Urinary bladder (tissue), 4 donors: ENCODE measurements at places on chromosomes 11 and 22.

DNA sequence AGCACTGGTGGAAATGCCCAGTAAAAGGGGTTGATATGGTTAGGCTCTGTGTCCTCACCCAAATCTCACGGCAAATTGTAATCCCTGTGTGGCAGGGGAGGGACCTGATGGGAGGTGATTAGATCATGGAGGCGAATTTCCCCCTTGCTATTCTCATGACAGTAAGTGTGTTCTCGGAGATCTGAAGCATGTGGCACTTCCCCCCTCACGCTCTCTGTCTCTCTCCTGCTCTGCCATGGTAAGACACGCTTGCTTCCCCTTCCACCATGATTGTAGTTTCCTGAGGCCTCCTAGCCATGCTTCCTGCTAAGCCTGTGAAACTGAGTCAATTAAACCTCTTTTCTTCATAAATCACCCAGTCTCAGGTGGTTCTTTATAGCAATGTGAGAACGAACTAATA lies 37.4 kb downstream of the PACSIN2 start:
- DNase-seq, result no peak

DNA sequence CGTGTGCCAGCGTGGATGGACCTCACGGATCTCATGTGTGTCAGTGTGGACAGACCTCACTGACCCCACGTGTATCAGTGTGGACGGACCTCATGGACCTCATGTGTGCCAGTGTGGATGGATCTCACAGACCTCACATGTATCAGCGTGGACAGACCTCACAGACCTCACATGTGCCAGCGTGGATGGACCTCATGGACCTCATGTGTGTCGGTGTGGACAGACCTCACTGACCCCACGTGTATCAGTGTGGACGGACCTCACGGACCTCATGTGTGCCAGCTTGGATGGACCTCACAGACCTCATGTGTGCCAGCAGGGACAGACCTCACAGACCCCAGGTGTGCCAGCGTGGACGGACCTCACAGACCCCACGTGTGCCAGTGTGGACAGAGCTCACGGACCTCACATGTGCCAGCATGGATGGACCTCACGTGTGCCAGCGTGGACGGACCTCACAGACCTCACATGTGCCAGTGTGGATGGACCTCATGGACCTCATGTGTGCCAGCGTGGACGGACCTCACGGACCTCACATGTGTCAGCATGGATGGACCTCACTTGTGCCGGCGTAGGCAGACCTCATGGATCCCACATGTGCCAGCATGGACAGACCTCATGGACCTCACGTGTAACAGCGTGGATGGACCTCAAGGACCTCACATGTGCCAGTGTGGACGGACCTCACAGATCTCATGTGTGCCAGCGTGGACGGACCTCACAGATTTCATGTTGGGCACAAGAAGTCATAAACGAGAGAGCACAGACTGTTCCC lies 18.2 kb downstream of the TTLL8 start:
- no peak for DNase-seq

GRCh38 chr11:126523441-126524205 lies 168.1 kb downstream of the ST3GAL4 start:
- no peak for DNase-seq

DNA sequence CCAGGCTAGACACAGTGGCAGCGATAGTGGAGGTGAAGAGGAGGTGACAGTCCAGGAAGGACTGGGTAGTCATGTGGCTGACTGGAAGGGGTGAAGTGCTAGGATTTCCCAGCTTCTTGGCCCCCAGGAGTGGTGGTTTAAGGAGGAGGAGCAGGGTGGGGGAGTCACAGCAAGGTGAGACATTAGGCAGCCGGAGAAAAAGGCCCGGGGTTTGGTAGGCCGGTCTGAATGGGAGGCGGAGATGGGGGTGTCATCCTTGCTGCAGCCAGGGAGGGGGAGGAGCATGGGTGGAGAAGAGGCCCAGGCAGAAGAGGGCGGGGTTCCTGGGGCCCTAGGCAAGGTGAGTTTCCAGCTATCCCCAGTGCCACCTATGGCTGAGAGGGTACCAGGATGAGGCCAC lies 6.1 kb downstream of the SIPA1 start:
- no peak for DNase-seq

GRCh38 chr11:113874581-113875233 lies 665 bp downstream of the USP28 start:
- no peak for DNase-seq
